ENCODE measurements at places on chromosomes 4 and X.

DNA sequence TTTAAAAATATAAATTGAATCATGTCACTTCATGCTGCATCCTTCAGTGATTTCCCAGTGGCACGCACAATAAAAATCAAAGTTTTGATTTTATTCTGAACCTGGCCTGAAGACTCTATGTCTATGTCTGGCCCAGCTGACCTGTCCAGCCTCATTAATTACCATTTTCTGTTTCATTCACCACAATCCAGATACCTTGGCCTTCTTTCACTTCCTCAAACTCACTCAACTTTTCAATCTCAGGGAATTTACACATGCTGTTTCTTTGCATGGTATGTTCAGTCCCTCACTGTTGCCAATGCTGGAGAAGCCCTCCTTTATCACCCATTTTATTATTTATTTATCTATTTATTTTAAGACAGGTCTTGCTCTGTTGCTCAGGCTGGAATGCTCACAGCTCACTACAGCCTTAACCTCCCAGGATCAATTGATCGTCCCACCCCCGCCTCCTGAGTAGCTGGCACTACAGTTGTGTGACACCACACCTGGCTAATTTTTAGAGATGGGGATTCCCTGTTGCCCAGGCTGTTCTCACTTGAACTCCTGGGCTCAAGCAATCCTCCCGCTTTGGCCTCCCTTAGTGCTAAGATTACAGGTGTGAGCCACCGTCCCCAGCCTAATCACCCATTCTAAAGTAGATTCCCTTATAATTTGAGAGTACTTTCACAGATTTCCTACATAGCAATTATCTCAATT lies 43.1 kb downstream of the ZGRF1 start:
- no peak for DNase-seq

GRCh38 chrX:2320580-2321327 lies 180.0 kb downstream of the DHRSX start:
- no peak for DNase-seq

DNA sequence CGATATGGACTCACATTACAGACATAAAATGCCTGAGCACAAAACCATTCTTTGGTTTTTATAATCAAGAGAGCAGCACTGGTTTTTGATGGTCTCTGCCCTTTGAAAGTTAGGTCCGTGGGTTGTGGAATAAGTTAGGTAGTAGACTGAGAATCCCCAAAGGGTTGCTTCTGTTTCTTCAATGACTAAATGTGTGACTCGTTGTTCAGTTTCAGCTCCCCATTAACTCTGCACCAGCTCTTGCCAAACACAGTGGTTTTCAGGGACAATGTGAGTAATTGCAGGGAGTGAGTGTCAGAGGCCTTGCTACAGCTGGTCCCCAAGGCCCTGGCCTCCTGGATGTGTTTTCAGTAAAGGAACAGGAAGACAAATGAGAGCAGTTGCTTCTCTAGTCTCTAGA lies 24.8 kb downstream of the SMIM20 start:
- no peak for DNase-seq

DNA sequence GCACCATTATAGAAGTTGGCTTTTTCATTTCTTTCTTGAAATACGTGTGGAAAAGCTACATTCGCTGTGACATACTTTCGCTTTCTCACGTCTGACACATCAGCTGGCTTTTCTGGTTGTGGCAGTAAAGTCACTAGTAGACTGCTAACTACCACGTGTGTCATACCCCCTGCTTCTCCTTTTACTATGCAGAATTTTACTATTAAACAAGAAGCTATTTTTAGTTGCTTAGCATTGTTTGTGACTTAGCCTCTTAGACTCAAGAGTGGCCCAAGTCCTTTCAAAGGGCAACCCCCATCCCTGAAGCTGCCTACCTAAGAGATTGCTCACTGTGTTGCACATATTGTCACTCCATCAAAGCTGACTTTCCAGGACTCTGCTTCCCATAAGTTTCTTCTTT lies 2.1 kb upstream of the IL2 start:
- no peak for DNase-seq

DNA sequence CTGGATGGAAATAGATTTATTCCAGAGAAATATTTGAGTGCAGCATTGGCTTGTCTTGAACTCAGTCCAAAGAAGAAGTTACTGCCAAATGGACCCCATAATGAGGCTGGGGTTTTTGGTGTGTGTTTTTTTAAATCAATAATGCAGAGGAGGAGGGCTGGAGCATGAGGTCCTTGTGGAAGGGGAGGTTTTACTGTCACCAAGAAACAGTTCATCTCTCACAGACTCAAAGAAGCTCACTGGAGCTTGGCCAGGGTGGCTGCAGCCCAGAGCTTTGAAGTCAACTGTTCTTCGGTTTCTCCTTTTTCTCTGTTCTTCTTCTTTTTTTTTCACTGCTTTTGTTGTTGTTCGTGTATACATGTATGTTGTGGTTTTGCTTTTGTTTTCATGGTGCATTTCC lies 377.7 kb downstream of the FBXW7 start:
- no peak for DNase-seq
